ENCODE measurements at places on chromosomes 16 and 17.

- no peak for DNase-seq
Measured at GRCh38 chr16:13391337-13391736, 489.9 kb downstream of the SHISA9 start.

- DNase-seq, result peak; percentile 94
Measured at GRCh38 chr16:68790130-68790761, 53.1 kb upstream of the TANGO6 start.

DNA sequence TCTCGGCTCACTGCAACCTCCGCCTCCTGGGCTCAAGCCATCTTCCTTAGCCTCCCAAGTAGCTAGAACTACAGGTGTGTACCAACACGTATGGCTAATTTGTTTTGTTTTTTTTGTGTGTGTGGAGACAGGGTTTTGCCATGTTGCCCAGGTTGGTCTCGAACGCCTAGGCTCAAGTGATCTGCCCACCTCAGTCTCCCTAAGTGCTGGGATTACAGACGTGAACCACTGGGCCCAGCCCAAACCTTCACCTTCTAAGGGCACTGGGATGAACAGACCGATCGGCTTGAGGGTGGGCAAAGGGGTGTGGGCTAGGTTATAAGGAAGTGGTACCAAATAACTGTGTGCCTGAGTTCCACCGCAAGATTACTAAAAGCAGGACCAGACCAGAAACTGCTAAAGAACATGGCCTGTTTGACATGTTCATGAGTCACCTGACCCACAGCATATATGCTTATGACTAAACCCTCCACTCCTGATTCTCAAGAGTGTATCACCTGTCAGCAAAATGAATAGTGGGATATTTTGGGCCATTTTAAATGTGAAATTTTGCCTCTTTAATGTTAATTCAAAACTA, 8.1 kb downstream of the TMEM97 start:
- DNase-seq, result peak; percentile 21

- no peak for DNase-seq
Measured at GRCh38 chr17:44314524-44314868, 6.1 kb downstream of the RUNDC3A start.

GRCh38 chr16:54385141-54385540, 98.6 kb upstream of the IRX3 start:
- DNase-seq, result no peak

DNA sequence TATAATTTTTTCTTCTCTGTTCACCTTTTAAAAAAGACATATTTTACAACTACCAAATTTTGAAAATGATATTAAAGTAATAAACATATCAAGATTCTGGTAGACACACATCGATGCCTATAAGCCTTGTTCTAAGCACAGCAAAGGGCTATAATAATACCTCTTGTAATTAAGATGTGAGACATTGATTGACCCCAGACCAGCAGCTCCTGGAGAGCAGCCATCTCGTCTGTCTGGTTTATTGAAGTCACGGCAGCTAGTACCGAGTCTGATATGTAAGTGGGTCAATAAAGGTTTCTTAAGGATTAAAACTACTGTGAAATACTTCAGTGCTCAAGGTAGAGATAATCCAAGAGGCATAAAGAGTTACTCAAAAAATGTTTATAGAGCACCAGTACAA, 76.1 kb downstream of the C17orf58 start:
- DNase-seq, result no peak

DNA sequence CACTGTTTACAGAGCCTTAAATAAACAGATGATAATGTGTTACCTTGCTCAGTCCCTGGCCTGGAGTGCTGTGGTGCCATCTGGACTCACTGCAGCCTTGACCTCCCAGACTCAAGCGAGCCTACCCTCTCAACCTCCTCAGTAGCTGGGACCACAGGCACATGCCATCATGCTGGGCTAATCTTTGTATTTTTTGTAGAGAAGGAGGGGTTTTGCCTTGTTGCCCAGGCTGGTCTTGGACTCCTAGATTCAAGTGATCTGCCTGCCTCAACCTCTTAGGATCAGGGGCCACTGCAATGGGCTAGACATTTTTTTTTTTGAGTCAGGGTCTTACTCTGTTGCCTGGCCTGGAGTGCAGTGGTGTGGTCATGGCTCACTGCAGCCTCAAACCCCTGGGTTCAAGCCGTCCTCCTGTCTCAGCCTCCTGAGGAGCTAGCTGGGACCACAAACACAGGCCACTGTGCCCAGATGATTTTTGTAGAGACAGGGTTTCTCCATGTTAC, 5.0 kb upstream of the NAGLU start:
- no peak for DNase-seq

- DNase-seq, result no peak
Measured at GRCh38 chr17:81808778-81809555, 5.0 kb downstream of the GCGR start.

DNA sequence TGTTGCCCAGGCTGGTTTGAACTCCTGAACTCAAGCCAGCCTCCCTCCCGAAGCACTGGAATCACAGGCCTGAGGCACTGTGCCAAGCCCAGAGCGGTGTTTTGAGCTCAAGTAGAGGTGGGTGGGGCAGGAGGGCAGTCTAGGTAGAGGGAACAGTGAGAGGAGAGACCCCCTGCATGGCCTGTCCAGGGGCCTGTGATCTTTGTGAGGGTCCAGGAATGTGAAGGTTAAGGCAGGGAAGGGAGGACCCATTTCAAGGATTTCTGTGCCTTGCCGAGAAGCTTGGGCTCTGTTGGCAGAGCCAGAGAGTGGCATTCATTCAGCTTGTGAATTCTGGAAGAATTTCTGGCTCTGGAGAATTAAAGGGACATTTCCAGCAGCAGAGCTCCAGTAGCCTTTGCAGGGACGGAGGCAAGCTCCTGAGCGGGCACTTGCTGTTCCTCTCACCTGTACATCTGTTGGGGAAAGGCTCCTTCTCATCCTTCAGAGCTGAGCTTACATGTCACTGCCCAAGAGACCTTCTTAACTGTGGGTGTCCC, 2.7 kb downstream of the WWOX start:
- DNase-seq, result no peak

DNA sequence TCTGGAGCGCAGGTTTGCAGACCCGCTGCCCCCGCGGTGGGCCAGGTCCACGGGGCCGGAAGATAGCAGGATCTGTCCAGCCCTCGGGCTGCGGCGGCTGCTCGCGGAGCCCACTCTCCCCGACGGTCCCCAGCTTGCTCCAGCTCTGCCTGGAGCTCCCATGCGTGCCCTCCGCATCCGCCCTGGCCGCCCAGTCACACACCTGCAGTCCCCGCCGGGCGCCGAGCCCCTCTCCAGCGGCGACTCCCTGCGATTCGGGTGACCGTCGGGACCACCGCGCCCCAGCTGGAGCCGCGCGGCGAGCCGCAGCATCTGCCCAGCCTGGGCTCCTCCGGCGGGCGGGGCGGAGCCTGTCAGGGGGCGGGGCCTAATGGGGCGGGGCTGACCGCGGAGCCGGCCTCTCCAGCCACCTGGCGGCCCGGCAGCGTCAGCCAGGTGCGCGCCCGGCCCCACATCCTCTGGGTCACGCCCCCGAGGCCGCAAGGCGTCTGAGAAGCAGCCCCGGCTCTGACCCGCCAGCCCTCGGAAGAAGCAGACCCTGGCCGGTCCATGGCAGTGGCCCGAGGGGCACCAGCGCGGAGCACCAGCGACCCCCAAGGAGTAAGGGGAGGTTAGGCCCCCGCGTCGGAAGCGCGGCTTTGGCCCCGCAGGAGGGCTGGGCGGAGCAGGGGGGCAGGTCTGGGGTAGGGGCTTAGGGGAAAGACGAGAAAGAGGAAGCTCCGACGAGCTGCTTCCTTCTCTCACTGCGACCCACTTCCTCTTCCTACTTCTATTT, at the start of gene PIK3R5:
PIK3R5 (minus strand) TSS at position 314 of the 775 bp plus-strand sequence. CDS start 54,213 bp downstream, outside the sequence.
- DNase-seq, result no peak

- DNase-seq, result peak; percentile 73
Measured at GRCh38 chr17:601244-601925, 113.3 kb downstream of the VPS53 start.

GRCh38 chr17:73349138-73349537, 37.3 kb upstream of the CDC42EP4 start:
- DNase-seq, result peak; percentile 34

DNA sequence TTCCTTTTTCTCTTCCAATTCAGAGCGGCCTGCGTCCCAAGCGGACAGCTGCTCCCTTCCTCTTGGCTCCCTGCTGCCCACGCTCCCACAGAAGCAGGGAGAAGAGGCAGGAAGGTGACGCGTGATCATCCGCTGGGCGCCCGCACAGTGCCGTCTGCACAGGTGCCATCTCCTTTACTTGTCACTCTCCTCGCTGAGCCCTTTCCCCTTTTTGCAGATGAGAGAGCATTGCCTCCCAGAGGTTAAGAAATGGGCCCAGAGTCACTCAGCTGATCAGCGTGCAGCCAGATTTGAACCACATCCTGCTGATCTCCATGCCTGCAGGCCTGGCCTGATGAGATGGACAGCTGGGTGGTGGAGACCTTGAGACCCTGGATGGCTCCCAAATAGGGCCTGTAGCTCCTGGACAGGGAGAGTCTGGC, 299.8 kb downstream of the SEC14L1 start:
- DNase-seq, result no peak

GRCh38 chr16:87276091-87276701, 41.0 kb downstream of the C16orf95 start:
- no peak for DNase-seq

GRCh38 chr16:52465711-52466267, 81.2 kb downstream of the TOX3 start:
- no peak for DNase-seq

- peak; percentile 95 for DNase-seq
Measured at GRCh38 chr17:79951361-79952264, 84.1 kb downstream of the TBC1D16 start.

DNA sequence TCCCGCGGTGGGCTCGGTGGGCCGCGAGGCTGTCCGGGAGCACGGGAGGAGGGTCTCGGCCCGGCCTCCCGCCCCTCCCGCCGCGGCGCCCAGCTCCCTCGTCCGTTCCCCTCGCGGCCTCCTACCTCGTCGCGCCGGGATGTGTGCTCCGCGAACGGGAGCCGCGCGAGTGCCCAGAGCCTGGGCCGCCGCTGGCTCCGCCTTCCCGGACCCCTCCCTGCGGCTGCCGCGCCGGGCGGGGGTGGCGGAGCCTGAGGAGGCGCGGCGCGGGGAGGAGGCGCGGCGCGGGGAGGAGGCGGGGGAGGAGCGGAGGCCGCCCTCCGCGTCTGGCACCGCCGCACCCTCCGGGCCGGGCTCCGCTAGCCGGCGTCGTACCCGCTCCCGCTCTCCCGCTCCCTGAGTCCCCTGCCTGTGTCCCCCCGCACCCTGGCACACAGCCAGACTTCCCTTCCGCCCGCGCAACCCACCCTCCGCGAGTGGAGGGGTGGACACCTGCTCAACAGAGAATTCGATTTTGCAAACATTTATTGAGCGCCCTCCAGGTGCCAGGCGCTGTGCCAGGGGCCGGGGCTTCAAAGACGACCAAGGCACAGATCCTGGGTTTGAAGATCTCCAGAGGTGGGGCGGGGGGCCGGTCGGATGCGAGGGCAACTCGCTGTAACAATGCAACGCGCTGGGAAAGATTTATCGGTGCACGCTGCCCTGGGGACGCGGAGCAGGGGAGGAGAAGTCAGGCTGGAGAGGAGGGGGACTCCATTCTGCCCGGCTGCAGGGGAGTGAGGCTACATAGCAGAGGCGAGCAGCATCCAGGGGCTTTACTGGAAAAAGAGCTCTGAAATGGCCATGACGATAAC, at the start of gene MPP3:
MPP3 (minus strand) TSS at position 171 of the 854 bp plus-strand sequence. CDS start 1,240 bp downstream, outside the sequence.
- peak; percentile 65 for DNase-seq

- peak; percentile 47 for DNase-seq
Measured at GRCh38 chr17:869567-870525, 87.7 kb downstream of the MRM3 start.

GRCh38 chr16:26344976-26345375, 653.2 kb downstream of the HS3ST4 start:
- DNase-seq, result no peak

GRCh38 chr17:73196500-73196899, 3.6 kb downstream of the COG1 start:
- peak; percentile 63 for DNase-seq

- DNase-seq, result peak; percentile 18
Measured at GRCh38 chr16:55418586-55418985, 60.4 kb upstream of the MMP2 start.

Measured in choroid plexus epithelial cell (primary cell).